ENCODE measurements at places on chromosomes 3 and 15.
A peak's percentile ranks its signal among the peaks of the same experiment; 100 is the strongest.

GRCh38 chr3:149487598-149488197, 13.2 kb downstream of the TM4SF4 start:
- DNase-seq = no peak

- no peak for DNase-seq
Measured at GRCh38 chr3:186220365-186220764, 111.5 kb upstream of the ETV5 start.

DNA sequence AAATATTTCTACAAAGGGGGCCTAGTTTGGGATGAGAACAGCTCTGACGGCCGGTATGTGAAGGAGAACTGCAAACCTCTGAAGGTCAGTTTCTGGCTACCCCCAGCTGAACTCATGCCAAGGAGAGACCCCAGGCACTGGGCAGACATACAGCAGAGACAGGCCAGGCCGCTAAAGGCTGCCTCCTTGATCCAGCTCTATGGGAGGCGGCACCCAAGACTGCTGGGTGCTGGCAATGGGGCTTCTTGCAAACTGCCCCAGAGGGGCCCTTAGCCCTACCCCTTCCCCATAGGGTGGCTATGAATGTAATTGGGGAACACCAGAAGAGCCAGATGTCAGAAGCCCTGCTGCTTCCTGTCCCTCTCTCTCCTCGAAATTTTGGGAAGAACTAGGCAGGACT, 13.3 kb downstream of the CLK3 start:
- no peak for DNase-seq

DNA sequence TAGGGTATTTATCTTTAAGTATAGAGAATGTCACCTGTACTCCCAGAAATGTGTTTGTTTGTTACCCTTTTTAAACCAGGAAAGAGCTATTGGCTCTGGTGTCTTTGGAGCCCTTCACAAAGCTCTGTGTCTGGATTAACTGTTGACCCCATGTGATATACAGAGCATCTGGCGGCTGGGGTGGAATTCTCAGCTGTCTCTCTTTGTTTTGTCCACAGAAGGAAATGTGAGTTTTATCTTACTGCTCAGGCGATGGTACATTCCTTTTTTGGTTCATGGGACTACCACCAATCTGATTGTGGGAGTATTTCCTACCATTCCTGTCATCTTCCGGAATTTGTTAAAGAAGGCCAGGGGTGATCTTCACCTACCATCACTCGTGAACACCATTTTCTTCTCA, 120.3 kb downstream of the AKAP13 start:
- no peak for DNase-seq

DNA sequence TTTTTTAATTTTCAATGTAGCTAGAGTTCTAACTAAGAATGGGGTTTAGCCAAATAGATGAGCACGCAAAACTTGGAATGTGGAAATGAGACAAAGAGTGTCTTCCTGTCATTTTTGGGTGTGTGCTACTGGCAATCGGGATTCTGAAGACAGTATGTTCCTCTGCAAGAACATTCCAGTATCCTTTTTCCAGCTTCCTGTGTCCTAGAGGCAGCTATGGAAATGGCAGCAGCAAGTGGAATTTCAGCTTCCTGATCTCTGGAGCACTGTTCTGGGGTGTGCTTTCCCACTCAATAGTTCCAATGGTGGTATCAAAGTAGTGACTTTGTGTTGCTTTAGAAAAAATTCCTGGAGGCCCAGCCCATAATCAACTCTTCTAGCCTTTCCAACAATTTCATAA, 642.9 kb upstream of the KCNMB2 start:
- DNase-seq = no peak

DNA sequence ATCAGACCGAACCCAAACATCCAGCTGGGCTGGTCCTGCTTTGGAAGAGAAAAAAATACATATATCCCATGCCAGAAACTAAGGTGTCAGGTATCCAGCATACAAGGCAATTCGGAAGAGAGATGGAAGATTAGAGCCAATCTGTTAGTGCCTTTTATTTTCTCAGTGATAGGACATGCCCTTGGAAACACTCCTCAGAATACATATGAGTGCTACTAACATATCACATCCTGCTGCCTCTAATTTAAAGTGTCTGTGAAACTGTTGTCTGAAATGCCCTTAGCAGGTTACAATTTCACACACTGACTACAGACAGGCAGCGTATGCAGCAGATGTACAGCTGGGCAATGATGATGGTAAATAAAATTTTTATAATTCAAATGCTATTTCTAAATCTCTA, 78.9 kb downstream of the RBPMS2 start:
- DNase-seq = no peak

- DNase-seq = no peak
Measured at GRCh38 chr3:102398666-102399065, 36.1 kb upstream of the ZPLD1 start.

DNA sequence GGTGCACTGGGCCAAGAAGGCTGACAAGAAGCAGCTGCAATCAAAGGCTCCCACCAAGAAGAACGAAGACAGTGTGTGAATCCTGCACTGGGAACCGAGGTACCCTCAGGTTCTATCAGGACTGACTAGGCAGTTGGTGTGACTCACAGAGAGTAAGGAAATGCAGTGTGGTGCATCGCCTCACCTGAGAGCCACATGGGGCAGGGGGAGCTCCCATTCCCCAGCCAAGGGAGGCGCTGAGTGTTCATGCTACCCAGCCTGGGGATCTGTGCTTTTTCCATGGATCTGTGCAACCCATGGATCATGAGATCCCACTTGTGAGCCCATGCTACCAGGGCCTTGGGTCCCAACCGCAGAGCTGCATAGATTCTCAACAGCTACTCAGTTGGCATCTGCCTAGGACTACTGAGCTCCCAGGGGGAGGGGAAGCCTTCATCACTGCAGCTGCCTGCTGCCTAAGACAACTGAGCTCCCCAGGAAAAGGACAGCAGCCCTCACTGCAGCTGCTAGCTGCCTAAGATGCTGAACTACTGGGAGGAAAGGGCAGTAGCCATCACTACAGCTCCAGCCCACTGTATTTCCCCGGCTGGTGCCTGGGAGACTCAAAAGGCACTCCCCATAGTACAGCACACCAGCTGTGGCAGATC, 6.9 kb upstream of the PLSCR2 start:
- no peak for DNase-seq

- no peak for DNase-seq
Measured at GRCh38 chr3:124685481-124685880, 44.8 kb upstream of the UMPS start.

DNA sequence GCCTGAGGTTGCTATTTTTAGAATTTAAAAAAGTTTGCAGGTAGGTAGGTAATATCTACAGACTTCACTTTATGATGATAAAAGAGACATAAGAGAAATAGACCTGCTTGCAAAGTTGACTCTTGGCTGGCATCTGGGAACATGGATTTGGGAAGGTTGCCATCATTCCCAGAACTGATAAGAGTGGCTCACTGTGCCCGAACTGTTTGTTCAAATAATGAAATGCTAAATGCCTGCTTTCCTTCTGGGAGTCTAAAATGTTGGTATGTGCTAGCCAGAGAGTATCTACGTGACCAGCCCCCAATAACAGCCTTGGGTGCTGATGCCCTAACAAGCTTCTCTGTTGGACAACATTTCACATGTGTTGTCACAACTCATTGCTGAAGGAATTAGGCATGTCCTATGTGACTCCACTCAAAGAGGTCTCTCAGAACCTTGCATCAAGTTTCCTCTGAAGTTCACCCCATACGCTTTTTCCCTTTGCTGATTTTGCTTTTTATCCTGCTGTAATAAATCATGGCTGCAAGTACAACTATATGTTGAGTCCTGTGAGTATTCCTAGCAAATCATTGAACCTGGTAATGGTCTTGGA, 95.5 kb downstream of the FHIT start:
- no peak for DNase-seq

GRCh38 chr15:90002428-90002844, 1.3 kb downstream of the ZNF710 start:
- no peak for DNase-seq

GRCh38 chr3:11737742-11738141, 94.0 kb upstream of the VGLL4 start:
- no peak for DNase-seq

- no peak for DNase-seq
Measured at GRCh38 chr3:10284496-10284895, 8.3 kb downstream of the GHRL start.

DNA sequence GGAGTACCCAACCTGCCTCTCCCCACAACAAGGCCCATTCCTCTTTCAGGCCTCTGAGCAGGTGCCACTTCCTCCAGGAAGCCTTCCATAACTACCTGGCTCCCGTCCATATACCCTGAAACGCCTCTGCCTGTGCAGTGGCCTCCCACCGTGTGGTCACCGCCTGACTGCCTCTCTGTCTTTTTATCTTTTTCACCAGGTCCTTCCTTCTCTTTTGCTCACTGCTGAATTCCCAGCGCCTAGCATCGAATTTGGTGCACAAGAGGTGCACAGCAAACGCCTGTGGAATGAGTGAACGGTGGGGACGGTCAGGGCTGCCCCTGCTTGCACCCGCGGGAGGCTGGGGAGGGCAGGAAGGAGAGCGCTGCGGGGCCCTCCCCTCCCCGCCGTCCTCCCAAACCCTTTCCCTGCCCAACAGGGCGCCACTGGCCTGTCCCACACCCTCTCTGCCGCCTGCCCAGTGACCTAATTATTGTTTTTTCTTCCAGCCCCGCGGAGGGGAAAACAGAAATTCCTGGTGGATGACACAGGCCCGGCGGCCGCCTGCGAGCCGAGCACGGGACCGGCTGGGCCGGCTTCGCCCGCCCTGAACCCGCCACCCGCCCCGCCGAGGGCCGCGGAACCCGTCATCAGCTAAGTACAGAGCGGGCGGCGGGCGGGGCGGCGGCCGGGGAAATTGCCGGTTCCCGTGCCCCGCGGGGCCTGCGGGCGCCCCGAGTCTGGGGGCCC, 140.1 kb downstream of the SMAD6 start:
- DNase-seq = peak; percentile 65

DNA sequence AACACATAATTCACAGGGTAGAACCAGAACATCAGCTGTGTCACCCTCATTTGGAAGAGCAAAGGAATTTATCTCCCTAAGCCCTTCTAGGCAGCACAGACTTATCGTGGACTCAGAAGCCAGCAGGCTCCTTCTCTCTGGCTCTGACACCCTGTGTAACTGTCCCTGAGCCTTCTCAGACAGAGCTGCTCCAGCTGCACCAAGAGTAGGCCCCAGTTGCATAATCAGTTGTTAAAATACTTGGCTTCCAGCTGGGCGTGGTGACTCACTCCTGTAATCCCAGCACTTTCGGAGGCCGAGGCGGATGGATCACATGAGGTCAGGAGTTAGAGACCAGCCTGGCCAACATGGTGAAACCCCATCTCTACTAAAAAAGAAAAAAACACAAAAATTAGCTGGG, 49.4 kb upstream of the ACVR2B start:
- no peak for DNase-seq

GRCh38 chr3:187713504-187713903, 11.1 kb upstream of the RTP2 start:
- no peak for DNase-seq

GRCh38 chr3:12286927-12287726, 1.7 kb upstream of the PPARG start:
- no peak for DNase-seq

DNA sequence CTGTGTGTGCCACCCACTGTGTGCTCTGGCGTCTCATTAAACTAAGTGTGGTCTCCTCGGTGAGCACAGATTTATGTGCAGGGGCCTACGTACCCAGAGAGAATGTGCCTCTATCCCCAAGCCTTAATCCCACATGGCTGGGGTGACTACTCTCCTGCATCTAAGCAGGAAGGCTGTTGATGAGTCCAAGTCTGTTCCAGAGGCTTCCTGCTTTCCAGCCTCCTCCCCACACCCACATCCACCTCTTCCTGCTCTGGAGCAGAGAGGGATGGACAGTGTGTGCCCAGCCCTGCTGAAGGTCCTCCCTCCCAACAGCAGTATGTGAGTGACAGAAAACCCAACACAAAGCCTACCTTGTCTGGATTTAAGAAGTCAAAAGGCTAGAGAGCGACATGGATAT, 38.8 kb upstream of the BCL2L10 start:
- no peak for DNase-seq

- DNase-seq = no peak
Measured at GRCh38 chr3:100562224-100562857, 47.1 kb upstream of the ADGRG7 start.

DNA sequence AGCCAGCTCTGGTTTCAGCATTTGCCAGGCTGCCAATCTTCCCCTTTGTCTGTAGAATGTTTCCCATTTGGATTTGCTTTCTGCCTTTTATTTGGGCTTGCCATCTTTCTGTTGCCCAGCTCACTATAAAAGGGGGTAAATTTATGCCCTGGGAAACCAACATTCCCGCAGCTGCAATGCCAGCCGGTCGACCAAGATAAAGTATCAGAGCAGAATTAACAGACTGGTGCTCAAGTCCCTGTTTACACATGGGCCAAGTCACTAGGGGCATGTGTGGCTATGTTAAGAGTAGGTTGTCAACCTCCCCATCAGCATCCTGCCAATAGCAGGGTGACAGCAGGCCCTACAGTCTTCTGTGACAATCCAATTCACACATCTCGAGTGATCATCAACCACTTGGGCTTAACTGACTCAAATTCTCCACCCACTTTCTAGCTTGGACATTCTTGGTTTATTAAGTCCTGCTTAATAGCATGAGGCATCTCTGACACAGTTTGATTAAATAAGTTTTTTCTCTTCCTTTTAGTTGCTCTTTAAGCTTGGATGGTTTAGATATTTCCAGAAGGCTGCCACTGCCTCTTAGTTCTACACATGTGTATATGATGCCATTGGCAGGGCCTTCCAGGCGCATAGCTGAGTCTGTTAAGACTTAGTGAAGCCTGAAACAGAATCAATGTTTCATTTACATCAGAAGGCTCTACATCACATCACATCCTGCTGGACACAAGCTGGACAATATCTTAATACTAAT, 24.1 kb upstream of the VEPH1 start:
- no peak for DNase-seq

- DNase-seq = no peak
Measured at GRCh38 chr3:119898478-119899191, 116.7 kb downstream of the NR1I2 start.

- DNase-seq = no peak
Measured at GRCh38 chr3:171811295-171811912, 1.1 kb upstream of the PLD1 start.

GRCh38 chr3:32956750-32957570, 5.5 kb downstream of the CCR4 start:
- no peak for DNase-seq

DNA sequence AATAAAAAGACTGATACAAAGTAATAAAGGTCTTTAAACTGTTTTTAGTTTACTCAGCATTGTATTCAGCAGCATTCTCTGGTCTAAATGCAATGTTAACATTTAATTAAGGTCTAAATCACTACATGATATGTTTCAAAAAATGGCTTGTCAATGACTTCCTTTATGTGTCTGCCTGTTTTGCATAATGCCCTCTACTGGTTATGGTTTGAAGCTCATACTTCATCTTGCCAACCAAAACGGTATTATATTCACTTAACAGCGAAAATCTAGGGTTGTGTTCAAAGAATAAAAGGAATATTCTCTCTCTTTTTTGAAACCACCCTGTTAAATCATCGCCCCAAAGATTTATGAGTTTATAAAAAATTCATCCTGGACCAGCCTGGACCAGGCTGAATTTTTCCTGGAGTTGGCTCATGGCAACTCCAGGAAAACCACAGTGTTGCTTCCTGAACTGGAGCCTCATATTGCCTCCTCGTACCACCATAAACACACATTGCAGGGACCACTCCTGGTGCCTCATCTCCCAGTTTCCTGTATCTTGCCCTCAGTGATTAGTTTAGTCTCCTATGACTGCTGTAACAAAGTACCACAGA, 6.7 kb upstream of the NCEH1 start:
- DNase-seq = no peak

- no peak for DNase-seq
Measured at GRCh38 chr3:83498361-83499016, 1460.3 kb upstream of the CADM2 start.

GRCh38 chr3:177683586-177683985, 486.3 kb upstream of the TBL1XR1 start:
- DNase-seq = no peak

GRCh38 chr3:183906234-183906921, 21.7 kb upstream of the PARL start:
- no peak for DNase-seq

Data from GOT3 (cell line).